Activated CD8-positive, alpha-beta memory T cell treated with anti-CD3 and anti-CD28 coated beads, Interleukin-2, amount 10 ng/mL, durations not matched to agents 7 days and 5 days (primary cell): ENCODE measurements at places on chromosomes 2 and 18. TPM values are rescaled to one million over a fixed set of nuclear protein-coding genes. Genes with fewer than 3 reads are reported as not detected.

DNA sequence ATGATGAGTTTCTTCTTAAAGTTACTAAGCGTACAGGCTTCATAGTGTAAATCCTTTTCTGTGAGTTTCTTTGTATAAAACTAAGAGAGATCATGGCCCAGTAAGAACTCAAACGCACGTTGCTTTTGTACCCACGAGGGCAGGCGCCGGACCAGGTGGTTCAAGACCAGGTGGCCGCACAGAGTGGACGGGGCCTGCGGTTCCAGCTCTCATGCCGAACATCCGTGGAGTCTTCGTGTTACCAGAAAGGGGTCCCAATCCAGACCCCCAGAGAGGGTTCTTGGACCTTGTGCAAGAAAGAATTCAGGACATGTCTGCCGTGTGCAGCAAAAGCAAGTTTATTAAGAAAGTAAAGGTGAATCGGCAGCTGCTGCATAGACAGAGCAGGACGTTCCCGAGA lies 53.0 kb downstream of the KCNG2 start:
- no peak overlapping the region for H3K27ac ChIP-seq
- peaks cover 6% of the 10 kb centered on the region for H3K27me3 ChIP-seq
- H3K4me3 ChIP-seq = no peak overlapping the region
- no peaks in the 10 kb centered on the region for H3K36me3 ChIP-seq

DNA sequence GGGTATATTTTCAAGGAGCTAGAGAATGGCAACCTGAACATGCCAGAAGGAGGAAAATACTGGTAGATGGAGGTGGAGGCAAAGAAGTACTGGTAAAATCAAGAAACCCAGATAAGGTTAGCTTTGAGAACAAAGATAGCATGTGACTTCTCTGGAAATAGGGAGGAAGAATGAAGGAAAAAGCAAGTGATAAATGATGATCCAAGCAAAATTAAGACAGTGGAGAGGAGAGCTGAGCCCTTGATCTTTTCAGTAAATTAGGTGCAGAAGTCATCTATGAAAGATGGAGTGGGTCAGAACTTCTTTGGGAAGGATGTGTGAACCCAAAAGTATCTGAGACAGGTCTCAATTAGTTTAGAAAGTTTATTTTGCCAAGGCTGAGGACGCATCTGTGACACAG lies 25.7 kb upstream of the AFTPH start:
- no peak overlapping the region for H3K27ac ChIP-seq
- no peak for DNase-seq
- no peaks in the 10 kb centered on the region for H3K36me3 ChIP-seq

DNA sequence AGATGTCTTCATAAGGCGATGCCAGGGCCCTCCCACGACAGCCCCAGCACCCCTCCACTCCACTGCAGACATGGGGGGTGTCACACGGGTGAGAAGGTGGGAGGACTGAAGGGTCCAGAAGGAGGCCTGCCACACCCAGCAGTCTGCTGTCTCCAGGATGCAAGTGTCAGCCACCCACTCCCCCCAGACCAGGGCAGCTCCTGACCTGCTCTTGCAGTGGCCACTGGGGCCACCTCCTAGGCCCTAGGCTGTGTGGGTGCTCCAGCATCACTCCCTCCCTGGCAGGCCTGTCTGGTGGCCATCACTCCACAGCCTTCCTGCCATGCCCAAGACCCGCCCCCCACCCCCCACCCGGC lies 171.0 kb downstream of the CELF4 start:
- peaks cover 2% of the 10 kb centered on the region for H3K4me1 ChIP-seq
- H3K27me3 ChIP-seq = peaks cover 25% of the 10 kb centered on the region

The PDE11A gene
- total RNA-seq = not detected
